ENCODE measurements at places on chromosomes 12 and 14. TPM values are rescaled to one million over a fixed set of nuclear protein-coding genes. Genes with fewer than 3 reads are reported as not detected.
A peak's percentile ranks its signal among the peaks of the same experiment; 100 is the strongest.

- H3K4me3 ChIP-seq = no peak overlapping the region
- H3K4me1 ChIP-seq = peaks cover 21% of the 10 kb centered on the region
- no peak for DNase-seq
- no peaks in the 10 kb centered on the region for H3K36me3 ChIP-seq
- no peaks in the 10 kb centered on the region for H3K27me3 ChIP-seq
- H3K27ac ChIP-seq = no peak overlapping the region
These were observed 48.8 kb downstream of the NINJ2 start for GRCh38 chr12:614411-614970.

DNA sequence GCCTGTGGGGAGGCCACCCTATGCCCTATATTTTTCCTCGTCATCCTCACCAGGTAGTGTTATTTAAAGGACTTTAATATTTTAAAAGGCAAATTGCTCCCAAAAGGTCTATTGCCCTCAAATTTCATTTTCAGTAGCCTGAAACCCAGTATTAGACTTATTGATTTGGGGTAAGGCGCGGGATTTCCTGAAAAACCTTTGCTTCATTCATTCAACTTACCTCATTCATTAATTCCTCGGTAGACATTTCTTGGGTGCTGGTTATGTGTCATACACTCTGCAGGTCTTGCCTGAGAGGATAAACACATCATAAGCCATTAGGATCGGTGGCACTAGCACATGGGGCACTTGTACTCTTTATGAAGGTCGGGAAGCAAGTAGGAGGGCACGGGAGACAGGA is 99.2 kb downstream of the ARF6 start:
- no peaks in the 10 kb centered on the region for H3K36me3 ChIP-seq
- H3K27me3 ChIP-seq = no peaks in the 10 kb centered on the region
- no peak for DNase-seq
- H3K27ac ChIP-seq = no peak overlapping the region
- no peak overlapping the region for H3K4me3 ChIP-seq
- H3K4me1 ChIP-seq = no peaks in the 10 kb centered on the region

- no peak for DNase-seq
- no peaks in the 10 kb centered on the region for H3K4me1 ChIP-seq
- no peaks in the 10 kb centered on the region for H3K36me3 ChIP-seq
These were observed 181.3 kb downstream of the RMST start for GRCh38 chr12:97643924-97644323.

- peaks cover 56% of the 10 kb centered on the region for H3K4me1 ChIP-seq
- DNase-seq = no peak
- H3K27ac ChIP-seq = peak overlapping the region; percentile 67
- H3K4me3 ChIP-seq = no peak overlapping the region
- peaks cover 18% of the 10 kb centered on the region for H3K36me3 ChIP-seq
These were observed 110.0 kb upstream of the AMIGO2 start for GRCh38 chr12:47189728-47190127.

GRCh38 chr14:22524784-22525161 is 64.3 kb downstream of the DAD1 start:
- peaks cover 67% of the 10 kb centered on the region for H3K4me1 ChIP-seq
- H3K36me3 ChIP-seq = no peaks in the 10 kb centered on the region
- peak overlapping the region; percentile 47 for H3K4me3 ChIP-seq
- H3K27ac ChIP-seq = peak overlapping the region; percentile 90
- no peak for DNase-seq
- no peaks in the 10 kb centered on the region for H3K27me3 ChIP-seq

DNA sequence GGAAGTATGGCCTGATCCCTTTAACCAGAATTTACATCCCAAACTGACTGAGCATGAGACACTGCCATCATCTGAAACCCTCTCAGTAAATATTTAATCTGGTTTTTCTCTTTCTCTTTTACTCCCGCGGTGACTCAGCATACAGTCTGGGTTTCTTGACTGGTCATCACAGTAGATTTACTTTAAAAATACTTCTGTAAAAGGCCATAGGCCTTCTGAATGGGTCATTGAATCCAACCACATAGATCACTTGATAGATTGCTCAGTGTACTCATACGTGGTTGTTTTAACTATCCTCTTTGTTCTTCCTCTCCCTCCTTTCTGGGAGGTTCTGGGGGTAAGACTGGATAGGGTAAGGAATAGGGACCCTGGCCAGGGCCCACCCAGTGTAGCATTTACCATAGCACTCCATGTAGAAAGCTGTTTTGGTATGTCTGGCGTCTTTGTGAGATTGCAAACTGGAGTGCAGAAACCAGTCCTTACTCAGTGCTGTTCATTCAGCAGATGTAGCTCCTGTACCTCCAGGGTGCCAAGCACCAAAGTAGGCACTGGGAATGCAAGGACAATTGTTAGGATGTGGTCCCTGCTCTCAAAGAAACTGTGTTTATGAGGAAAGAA is 165.7 kb downstream of the SRGAP1 start:
- H3K27ac ChIP-seq = no peak overlapping the region
- no peak overlapping the region for H3K4me3 ChIP-seq
- DNase-seq = no peak
- no peaks in the 10 kb centered on the region for H3K36me3 ChIP-seq

- H3K36me3 ChIP-seq = no peaks in the 10 kb centered on the region
- H3K4me1 ChIP-seq = no peaks in the 10 kb centered on the region
- DNase-seq = no peak
These were observed 152.1 kb upstream of the EEA1 start for GRCh38 chr12:93080994-93081809.

DNA sequence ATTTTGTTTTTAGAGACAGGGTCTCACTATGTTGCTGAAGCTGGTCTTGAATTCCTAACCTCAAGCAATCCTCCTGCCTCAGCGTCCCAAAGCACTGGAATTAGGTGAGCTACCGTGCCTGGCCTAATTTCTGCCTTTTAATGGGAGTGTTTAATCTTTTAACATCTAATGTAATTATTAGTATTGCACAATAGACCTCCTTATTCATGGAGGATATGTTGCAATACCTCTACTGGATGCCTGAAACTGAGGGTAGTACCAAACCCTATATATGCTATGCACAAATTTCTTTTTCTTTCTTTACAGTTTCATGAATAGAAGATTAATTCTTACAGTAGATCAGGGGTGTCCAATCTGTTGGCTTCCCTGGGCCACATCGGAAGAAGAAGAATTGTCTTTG is 47.8 kb downstream of the MYRFL start:
- DNase-seq = no peak
- H3K4me1 ChIP-seq = no peaks in the 10 kb centered on the region
- H3K27ac ChIP-seq = no peak overlapping the region
- no peak overlapping the region for H3K4me3 ChIP-seq
- H3K36me3 ChIP-seq = no peaks in the 10 kb centered on the region

- H3K27ac ChIP-seq = no peak overlapping the region
- H3K27me3 ChIP-seq = peaks cover 2% of the 10 kb centered on the region
- H3K4me3 ChIP-seq = no peak overlapping the region
These were observed 38.9 kb downstream of the SLC2A14 start for GRCh38 chr12:7833831-7834230.

DNA sequence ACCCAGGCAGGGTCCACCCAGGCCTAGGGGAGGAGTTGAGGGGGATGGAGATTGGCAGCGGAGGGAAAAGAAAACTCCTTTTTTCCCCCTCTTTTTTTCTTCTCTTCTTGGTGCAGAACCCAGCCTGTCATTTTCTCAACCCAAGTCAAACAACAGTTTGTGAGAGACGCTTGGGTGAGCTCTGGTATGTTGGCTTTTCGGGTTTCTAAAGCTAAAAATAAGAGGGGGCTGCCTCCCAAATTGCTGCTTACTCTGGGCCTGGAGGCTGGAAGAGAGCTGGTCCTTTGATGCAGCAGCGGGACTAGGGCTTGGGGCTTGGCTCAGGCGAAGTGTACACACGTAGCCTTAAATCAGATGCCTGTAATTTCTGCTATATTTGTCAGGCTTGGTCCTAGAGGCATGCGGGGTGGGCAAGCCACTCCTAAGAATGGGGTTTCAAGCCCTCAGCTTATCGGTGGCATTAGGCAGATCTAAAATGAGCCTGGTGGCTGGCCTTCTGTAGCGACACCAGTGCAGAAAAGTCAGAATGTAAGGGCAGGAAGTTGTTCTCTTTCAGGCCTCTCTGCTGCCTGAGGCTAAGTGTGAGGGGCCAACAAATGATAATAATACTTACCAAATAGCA is 816 bp upstream of the SLC8A3 start:
- peaks cover 2% of the 10 kb centered on the region for H3K27me3 ChIP-seq
- H3K36me3 ChIP-seq = no peaks in the 10 kb centered on the region
- no peak overlapping the region for H3K4me3 ChIP-seq
- H3K27ac ChIP-seq = no peak overlapping the region
- H3K4me1 ChIP-seq = no peaks in the 10 kb centered on the region
- DNase-seq = no peak

DNA sequence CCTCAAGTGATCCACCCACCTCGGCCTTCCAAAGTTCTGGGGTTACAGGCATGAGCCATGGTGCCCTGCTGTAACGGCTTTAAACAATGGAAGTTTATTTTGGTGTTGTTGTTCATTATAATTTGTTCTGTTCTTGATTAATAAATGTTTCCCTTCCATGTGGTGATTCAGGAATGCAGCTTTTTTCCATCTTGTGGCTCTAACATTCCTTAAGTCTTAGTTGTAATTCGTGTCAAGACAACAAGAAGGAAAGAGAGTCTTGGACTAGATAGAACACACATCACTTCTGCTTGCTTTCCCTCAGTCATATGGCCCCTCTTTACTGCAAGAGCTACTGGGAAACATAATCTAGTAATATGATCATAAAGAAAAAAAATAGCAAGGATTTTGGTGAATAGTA is 211.6 kb downstream of the SLC6A15 start:
- DNase-seq = no peak
- H3K27ac ChIP-seq = no peak overlapping the region
- no peaks in the 10 kb centered on the region for H3K36me3 ChIP-seq
- no peaks in the 10 kb centered on the region for H3K4me1 ChIP-seq
- no peak overlapping the region for H3K4me3 ChIP-seq

- H3K27me3 ChIP-seq = no peaks in the 10 kb centered on the region
- DNase-seq = no peak
- H3K36me3 ChIP-seq = no peaks in the 10 kb centered on the region
- no peaks in the 10 kb centered on the region for H3K4me1 ChIP-seq
- no peak overlapping the region for H3K27ac ChIP-seq
These were observed 638.5 kb upstream of the MIS18BP1 start for GRCh38 chr14:45891417-45892080.

- H3K27ac ChIP-seq = no peak overlapping the region
- no peak for DNase-seq
- H3K36me3 ChIP-seq = no peaks in the 10 kb centered on the region
- no peaks in the 10 kb centered on the region for H3K4me1 ChIP-seq
These were observed 114.9 kb downstream of the PDZRN4 start for GRCh38 chr12:41302979-41303403.

- H3K27me3 ChIP-seq = no peaks in the 10 kb centered on the region
- no peak overlapping the region for H3K4me3 ChIP-seq
- H3K4me1 ChIP-seq = no peaks in the 10 kb centered on the region
- H3K27ac ChIP-seq = no peak overlapping the region
- no peaks in the 10 kb centered on the region for H3K36me3 ChIP-seq
- no peak for DNase-seq
These were observed 69.5 kb upstream of the LMO3 start for GRCh38 chr12:16675438-16675837.

- no peak for DNase-seq
- peaks cover 6% of the 10 kb centered on the region for H3K27me3 ChIP-seq
- no peak overlapping the region for H3K27ac ChIP-seq
- no peaks in the 10 kb centered on the region for H3K4me1 ChIP-seq
These were observed 5.4 kb upstream of the CCDC177 start for GRCh38 chr14:69580009-69580577.

GRCh38 chr12:93135286-93136239 is 206.5 kb upstream of the EEA1 start:
- no peak for DNase-seq
- no peaks in the 10 kb centered on the region for H3K36me3 ChIP-seq
- H3K4me1 ChIP-seq = peaks cover 10% of the 10 kb centered on the region
- no peak overlapping the region for H3K4me3 ChIP-seq
- no peak overlapping the region for H3K27ac ChIP-seq
- no peaks in the 10 kb centered on the region for H3K27me3 ChIP-seq

DNA sequence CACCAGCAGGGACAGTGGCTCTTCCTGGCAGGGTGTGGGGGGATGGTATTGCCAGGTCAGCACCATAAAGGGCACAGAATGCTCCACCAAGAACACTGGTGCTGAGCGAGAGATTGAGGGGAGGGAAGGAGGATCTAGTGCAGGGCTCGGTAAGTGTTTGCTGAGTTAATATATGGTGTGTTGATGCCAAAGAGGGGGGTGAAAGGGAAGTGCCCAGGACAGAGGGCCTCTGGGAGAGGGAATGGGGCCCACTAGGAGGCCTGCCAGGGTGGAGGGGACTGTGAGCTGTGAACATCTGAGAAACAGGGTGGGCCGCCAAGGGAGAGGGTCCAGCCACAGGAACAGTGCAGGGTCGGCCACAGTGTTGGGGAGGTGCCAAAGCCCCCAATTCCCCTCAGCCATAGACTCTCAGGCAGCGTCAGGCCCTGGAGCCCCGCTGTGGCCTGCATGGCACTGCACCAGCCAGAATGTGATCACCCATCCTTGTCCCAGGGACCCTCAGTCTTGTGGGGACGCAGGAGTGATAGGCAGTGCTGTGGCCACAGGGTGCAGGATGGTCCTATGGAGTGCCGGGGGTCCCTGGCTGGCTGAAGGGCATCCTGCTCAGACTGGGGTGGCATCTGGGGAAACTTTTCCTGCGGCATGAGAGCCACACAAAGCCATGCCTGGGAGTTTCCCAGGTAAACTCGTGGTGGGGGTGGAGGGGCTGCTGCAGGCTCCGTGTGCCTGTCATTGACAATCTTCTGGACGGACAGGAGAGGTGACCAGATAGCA is 11.9 kb downstream of the RIN3 start:
- no peak overlapping the region for H3K4me3 ChIP-seq
- H3K27ac ChIP-seq = no peak overlapping the region
- H3K4me1 ChIP-seq = peaks cover 11% of the 10 kb centered on the region
- no peaks in the 10 kb centered on the region for H3K36me3 ChIP-seq
- no peak for DNase-seq

KRT6C gene
- not detected for total RNA-seq

TSPAN9 gene
- 0.85 TPM for total RNA-seq

IFI27 gene
- 1.6 TPM for total RNA-seq

CPSF6 gene
- 86.4 TPM for total RNA-seq

TGM1 gene
- total RNA-seq = 12.1 TPM

TC2N gene
- 251 TPM for total RNA-seq

TDRD9 gene
- 0.43 TPM for total RNA-seq

FOXG1 gene
- total RNA-seq = not detected

PLEK2 gene
- total RNA-seq = 3.7 TPM

OTOGL gene
- not detected for total RNA-seq

MSI1 gene
- not detected for total RNA-seq
